ENCODE measurements at places on chromosomes 3 and 15. TPM values are rescaled to one million over a fixed set of nuclear protein-coding genes. Genes with fewer than 3 reads are reported as not detected.

Gene CX3CR1
- total RNA-seq, result 0.12 TPM

Gene MAGEL2
- 6.4 TPM for total RNA-seq

Gene CCR9
- not detected for total RNA-seq

GRCh38 chr3:116863822-116864589 lies 154.4 kb downstream of the TUSC7 start:
- no peak for DNase-seq

- no peak for DNase-seq
Observed at GRCh38 chr15:69660658-69661405, 208.2 kb downstream of the RPLP1 start.

DNA sequence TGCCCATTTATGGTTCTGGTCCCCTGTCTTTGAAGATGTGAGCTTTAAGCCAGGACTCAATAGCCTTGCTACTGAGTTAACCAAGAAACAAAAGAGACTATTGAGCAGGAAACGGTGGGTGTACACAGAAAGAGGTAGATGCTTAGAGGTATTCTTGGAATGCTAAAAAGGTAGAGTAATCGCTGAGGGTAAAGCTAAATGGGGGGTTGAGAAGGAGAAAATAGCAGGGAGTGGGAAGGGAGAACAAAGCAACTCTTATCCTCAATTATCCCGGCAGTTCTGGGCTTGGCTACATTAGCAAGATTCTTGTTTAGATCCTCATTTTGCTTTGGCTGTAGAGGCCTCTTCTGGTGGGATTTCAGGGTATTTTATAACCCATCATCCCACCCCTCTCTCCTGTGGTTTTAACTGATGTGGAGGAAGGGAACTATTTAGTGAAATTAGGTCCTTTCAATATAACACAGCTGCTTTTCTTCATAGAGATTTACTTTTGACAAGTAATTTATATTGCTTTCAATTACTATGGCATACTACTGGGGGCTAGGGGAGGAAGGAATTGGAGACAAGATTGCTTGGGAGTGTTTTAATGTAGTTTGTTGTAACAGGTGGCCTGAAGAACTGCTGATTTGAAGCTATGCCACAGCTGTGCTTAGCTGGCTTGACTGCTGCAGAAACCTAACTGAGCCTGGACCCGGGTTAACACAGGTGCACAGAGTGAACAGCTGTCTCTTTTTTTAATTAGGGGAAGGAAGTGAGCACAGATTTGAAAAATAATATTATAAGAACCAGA lies 234.3 kb upstream of the CCDC54 start:
- no peak for DNase-seq
